ENCODE measurements at places on chromosomes 1 and 21. TPM values are rescaled to one million over a fixed set of nuclear protein-coding genes. Genes with fewer than 3 reads are reported as not detected.

DNA sequence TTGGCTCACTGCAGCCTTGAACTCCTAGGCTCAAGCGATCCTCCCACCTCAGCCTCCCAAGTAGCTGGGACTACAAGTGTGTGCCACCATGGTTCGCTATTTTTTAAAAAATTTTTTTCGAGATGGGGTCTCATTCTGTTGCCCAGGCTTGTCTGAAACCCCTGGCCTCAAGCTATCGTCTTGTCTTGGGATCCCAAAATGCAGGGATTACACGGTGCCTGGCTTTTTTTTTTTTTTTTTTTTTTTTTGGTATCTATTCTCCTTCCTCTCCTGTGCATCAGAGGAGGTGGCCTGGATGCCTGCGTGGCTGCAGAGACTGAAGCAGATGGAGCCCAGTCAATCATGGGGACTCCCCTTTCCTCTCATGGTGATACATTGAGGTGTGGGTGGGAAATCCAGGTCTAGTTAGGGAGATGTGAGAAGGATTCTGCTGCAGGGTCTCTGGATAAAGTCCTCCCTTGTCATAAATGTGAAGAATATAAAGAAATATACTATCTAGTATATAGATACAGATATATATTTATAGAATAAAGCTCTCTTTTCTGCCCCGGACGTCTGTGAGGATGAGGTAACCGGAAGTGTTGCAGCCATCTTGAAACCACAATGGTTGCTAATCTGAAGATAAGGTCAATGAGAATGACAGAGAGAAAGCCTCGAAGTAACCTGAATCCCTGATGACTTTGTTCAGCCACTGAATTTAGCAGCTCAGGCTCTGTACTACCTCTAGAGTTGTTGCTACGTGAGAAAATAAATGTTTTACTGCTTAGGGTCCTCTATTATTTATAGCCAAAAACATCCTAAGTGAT, 19.5 kb upstream of the RGSL1 start:
- no peak for DNase-seq

- no peak for DNase-seq
Measured at GRCh38 chr1:231808990-231809389, 182.4 kb downstream of the DISC1 start.

- DNase-seq = no peak
Measured at GRCh38 chr1:151386002-151386401, 13.4 kb upstream of the PSMB4 start.

DNA sequence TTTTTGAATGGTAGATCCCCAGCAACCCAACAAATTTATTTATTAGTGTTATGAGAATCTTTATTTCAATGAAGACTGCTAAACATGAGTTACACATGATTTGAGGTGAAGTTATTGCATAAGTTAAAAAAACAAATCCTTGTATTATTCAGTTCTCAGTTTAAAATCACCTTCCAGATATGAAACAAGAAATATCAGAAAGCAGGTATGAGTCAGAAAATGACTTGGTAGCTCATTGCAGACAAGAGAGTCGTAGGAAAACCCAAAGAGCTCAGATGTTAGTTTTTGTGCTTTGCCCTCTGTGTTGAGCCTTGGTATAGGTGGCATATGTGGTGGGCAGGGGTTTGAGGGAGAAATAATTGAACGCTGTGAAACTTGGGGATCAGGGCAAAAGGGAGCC, 339.4 kb downstream of the BRINP3 start:
- DNase-seq = no peak

DNA sequence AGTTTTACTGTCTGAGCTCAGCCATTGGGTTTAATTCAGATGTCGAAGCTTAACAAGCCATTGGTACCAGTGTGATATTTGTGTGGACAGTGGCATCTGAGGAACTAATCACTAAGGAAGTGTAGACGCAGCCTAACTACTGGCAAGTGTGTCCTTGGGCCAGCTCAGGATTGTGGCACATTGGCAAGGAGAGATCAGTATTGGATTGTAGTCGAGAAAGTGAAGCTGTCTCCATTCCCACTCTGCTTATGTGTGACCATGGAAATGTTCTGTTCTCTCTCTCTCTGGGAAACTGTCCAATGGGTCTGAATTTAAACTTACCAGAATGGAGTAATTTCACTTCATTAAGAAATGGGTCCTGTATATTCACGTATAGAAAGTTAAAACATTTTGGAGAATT, 112.2 kb downstream of the ITSN1 start:
- DNase-seq = no peak

DNA sequence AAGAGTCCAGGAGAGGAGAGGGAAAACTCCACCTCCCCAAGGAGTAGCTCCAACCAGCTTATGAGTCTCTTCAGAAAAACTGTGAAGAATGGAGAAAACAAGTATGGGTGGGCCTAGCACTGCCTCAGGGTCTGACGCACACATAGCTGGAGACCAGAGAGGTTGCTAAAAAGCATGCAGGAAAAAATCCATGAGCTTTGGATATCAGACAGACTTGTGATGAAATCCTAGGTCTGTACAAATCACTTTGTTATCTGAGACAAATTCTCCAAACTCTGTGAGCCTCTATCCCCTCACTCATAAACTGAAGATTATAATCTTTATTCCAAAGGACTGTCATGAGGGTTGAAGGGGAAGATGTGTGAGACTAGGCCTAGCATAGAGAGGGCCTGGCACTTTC, 141.5 kb upstream of the FGGY start:
- no peak for DNase-seq

GRCh38 chr1:159187033-159187432, 15.6 kb downstream of the CADM3 start:
- DNase-seq = no peak

GRCh38 chr1:2482588-2482987, 6.5 kb downstream of the PLCH2 start:
- no peak for DNase-seq

GRCh38 chr1:190949939-190950338, 472.3 kb upstream of the BRINP3 start:
- DNase-seq = no peak

AK5 gene
- not detected for total RNA-seq

FCMR gene
- 1.1 TPM for total RNA-seq

TCHH gene
- total RNA-seq = not detected

LCE1E gene
- total RNA-seq = not detected

ISG20L2 gene
- total RNA-seq = 61.6 TPM

CD34 gene
- total RNA-seq = 0.34 TPM
